ENCODE measurements at places on chromosomes 12 and 14. TPM values are rescaled to one million over a fixed set of nuclear protein-coding genes. Genes with fewer than 3 reads are reported as not detected.

DNA sequence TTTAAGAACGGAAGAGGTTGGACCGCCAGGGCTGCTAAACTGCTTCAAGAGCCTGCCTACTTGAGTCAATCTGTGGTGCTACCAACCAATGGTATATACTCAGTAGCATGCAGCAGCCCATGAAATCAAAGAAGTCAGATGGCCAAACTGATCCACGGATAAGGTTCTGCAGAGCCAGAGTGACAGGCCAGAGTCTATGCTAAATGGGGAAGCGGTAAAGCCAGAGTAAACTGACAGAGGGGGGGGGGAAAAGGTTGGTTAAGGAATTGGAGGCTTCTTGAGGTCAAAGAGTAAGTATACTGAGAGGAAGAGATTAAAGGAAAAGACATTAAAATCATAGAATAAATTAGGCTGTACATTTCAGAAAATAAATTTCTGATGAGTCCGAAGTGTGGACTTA is 15.4 kb upstream of the SLC6A13 start:
- no peaks in the 10 kb centered on the region for H3K27me3 ChIP-seq
- H3K36me3 ChIP-seq = peaks cover 6% of the 10 kb centered on the region
- no peak for DNase-seq
- peaks cover 5% of the 10 kb centered on the region for H3K4me1 ChIP-seq

PRIMA1 gene
- total RNA-seq = not detected

- H3K4me3 ChIP-seq = no peak overlapping the region
- H3K27me3 ChIP-seq = peaks cover 24% of the 10 kb centered on the region
- peaks cover 15% of the 10 kb centered on the region for H3K4me1 ChIP-seq
Observed at GRCh38 chr12:49776858-49777257, 35.5 kb downstream of the TMBIM6 start.

GRCh38 chr12:80710727-80711449 is 3.5 kb downstream of the MYF6 start:
- H3K4me1 ChIP-seq = no peaks in the 10 kb centered on the region
- no peak for DNase-seq
- H3K27me3 ChIP-seq = peaks cover 23% of the 10 kb centered on the region
- H3K4me3 ChIP-seq = no peak overlapping the region

DNA sequence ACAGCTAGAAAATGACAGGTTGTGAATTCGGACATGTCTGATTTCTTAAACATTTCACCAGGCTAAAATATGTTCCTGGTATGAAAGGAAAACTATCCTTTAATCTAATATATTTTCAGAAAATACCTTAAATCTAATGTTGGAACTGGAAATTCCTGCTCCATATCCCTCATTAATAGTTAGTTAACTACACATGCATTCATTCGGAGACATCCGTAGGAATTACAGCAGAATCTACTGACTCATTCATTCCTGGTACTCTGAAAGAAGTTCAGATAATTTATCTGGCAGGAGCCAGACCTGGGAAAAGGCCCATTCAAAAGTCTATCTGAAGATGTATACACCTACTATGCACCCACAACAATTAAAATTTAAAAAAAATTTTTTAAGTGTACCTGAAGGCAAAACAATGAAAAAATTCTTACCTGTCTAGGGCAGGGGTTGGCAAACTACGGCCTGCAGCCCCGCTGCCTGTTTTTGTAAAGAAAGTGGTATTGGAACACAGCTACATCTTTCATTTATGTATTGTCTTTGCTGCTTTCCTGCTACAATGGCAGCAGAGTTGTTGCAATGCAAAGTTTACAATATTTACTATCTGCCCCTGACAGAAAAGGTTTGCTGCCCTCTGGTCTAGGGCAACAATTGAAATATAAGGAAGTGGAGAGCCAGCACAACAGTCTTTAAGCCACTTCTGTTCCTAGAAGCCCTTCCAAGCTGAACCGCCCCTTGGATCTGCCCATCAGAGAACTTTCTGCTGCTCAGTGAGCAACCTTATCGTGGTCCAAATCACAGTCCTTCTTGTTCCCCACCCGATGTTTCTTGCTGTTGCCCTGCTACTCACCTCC is 17.9 kb upstream of the NFYB start:
- no peaks in the 10 kb centered on the region for H3K36me3 ChIP-seq
- peaks cover 6% of the 10 kb centered on the region for H3K4me1 ChIP-seq
- DNase-seq = no peak
- H3K4me3 ChIP-seq = no peak overlapping the region
- H3K27ac ChIP-seq = no peak overlapping the region
- no peaks in the 10 kb centered on the region for H3K27me3 ChIP-seq

- H3K27me3 ChIP-seq = no peaks in the 10 kb centered on the region
- no peak overlapping the region for H3K27ac ChIP-seq
- DNase-seq = no peak
- H3K4me3 ChIP-seq = no peak overlapping the region
Observed at GRCh38 chr12:42186793-42187192, 42.1 kb upstream of the GXYLT1 start.

DNA sequence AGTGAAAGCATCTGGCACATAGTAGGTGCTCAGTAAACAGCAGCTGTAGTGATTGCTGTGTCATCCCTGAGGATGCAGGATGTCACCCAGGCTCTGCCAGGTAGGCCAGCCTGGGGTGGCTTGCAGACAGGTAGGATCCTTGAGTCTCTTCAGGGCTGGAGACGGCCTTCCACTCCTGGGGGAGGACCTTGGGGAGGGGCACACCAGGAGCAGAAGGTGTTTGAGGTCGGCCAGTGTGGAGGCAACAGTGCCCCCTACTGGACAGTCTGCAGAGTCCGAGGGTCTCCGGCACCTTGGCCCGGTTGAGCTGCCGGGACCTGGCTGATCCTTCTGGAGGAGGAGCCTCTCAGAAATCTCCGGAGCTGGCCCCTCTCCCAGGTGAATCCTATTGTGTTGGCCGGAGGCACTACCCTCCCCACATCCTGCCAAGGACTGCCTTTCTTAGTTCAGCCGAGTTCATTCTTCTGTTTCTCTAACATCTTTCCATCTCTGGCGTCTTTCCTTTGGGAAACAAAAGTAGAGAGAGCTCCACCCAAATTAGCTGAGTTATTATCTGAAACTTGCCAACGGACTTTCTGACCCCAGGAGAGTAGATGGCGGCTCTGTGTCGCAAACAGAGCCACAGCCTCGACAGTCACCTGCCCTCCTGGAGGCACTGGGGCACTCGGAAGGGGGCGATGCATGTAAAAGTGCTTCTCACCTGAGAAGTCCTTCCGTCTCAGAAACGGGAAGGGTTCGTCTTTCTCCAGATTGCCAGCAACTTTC is 41.8 kb upstream of the CLMN start:
- H3K4me3 ChIP-seq = no peak overlapping the region
- peaks cover 18% of the 10 kb centered on the region for H3K27me3 ChIP-seq
- no peak overlapping the region for H3K27ac ChIP-seq
- no peaks in the 10 kb centered on the region for H3K36me3 ChIP-seq
- peak; percentile 65 for DNase-seq

LRP1-AS gene
- not detected for total RNA-seq

TCL1B gene
- total RNA-seq = not detected

ST8SIA1 gene
- total RNA-seq = 0.19 TPM

- no peak overlapping the region for H3K4me3 ChIP-seq
- H3K36me3 ChIP-seq = no peaks in the 10 kb centered on the region
- H3K27ac ChIP-seq = no peak overlapping the region
Observed at GRCh38 chr12:3233797-3234196, 156.6 kb downstream of the TSPAN9 start.

DNA sequence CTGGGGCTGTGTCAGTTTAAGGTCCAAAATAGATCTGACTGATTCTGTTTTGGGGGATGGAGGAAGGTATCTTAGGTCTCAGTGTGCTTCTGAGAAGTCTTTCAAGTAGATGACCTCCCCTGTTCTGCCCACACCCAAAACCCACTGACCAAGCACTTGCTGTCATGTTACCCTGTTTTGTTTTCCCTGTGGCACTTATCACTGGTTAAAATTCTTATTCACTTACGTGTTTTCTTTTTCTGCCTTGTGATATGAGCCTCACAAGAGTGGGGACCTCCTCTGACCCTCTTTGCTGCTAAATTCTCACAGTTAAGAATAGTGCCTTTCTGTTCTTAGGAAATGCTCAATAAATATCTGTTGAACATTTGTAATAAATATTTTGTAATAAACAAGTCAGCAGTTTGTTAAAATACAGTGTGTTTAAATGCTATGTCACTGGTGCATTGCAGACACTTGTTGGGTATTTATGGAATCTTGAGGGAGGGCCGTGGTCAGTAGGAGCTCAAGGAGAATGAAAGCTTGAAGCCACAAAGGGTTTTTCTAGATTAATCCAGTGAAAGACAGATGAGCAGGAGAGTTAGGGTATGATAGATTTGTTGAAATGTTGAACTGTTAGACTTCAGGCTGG is 20.9 kb downstream of the PLEKHA5 start:
- no peak overlapping the region for H3K4me3 ChIP-seq
- H3K36me3 ChIP-seq = no peaks in the 10 kb centered on the region
- DNase-seq = no peak
- H3K4me1 ChIP-seq = no peaks in the 10 kb centered on the region
- H3K27me3 ChIP-seq = no peaks in the 10 kb centered on the region

- peaks cover 4% of the 10 kb centered on the region for H3K27me3 ChIP-seq
- H3K36me3 ChIP-seq = no peaks in the 10 kb centered on the region
- no peak for DNase-seq
- H3K4me1 ChIP-seq = peaks cover 7% of the 10 kb centered on the region
Observed at GRCh38 chr14:90836692-90837063, 20.4 kb upstream of the TTC7B start.

FLVCR2 gene
- 21.2 TPM for total RNA-seq

GRCh38 chr14:55545779-55546178 is 34.2 kb upstream of the KTN1 start:
- DNase-seq = no peak
- H3K4me1 ChIP-seq = no peaks in the 10 kb centered on the region
- no peak overlapping the region for H3K27ac ChIP-seq
- no peak overlapping the region for H3K4me3 ChIP-seq
- peaks cover 5% of the 10 kb centered on the region for H3K27me3 ChIP-seq
- no peaks in the 10 kb centered on the region for H3K36me3 ChIP-seq

DNA sequence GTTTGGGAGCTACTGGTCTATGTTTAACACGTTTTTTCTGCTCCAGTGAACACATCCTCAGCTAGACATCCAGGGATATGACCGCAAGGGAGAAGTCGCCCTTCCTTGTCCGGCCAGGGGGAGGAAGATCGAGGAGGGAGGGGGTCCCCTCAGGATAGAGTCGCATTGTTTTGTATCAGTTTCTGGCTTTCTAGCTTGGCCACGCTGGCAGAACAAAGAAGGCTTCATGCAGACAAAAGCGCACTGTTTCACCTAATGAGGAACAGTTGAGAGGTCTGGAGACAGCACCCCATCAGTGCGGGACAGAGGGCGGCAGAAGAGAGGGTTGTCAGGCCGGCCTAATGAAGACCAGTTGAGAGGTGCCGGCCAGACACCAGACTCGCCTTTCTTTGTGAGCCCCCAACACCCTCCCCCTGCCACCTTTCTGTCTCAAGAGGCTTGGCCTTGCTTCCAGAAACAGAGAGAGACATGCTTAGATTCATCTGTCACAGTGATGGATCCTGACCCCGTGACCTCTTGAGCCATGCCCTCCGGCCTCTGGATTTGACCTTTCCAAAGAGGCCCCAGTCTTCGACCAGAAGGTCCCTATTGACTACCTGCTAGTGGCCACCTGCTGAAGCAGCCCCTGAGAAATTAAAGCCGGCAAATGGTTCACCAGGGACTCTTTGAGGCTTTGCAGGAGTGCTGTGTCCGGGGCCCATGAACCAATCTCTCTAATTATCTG is 254.7 kb upstream of the TBX3 start:
- no peak for DNase-seq
- H3K36me3 ChIP-seq = no peaks in the 10 kb centered on the region
- no peaks in the 10 kb centered on the region for H3K27me3 ChIP-seq
- no peak overlapping the region for H3K27ac ChIP-seq

- H3K36me3 ChIP-seq = no peaks in the 10 kb centered on the region
- no peak overlapping the region for H3K4me3 ChIP-seq
Observed at GRCh38 chr12:5013266-5013730, 30.4 kb upstream of the KCNA5 start.

MYF6 gene
- total RNA-seq = not detected

TMEM229B gene
- 7.1 TPM for total RNA-seq

UBE3B gene
- 38.9 TPM for total RNA-seq

CD4 gene
- 5.4 TPM for total RNA-seq

SERPINA10 gene
- not detected for total RNA-seq

SLC39A5 gene
- 1.4 TPM for total RNA-seq

A2M gene
- 0.59 TPM for total RNA-seq

GRCh38 chr14:70785556-70785955 is 23.8 kb downstream of the MAP3K9 start:
- no peaks in the 10 kb centered on the region for H3K36me3 ChIP-seq
- H3K4me3 ChIP-seq = no peak overlapping the region
- H3K4me1 ChIP-seq = peaks cover 13% of the 10 kb centered on the region
- DNase-seq = no peak
- H3K27ac ChIP-seq = no peak overlapping the region

GRCh38 chr14:44396226-44396625 is 110.9 kb downstream of the FSCB start:
- DNase-seq = no peak
- no peak overlapping the region for H3K4me3 ChIP-seq
- H3K4me1 ChIP-seq = no peaks in the 10 kb centered on the region
- H3K27ac ChIP-seq = no peak overlapping the region

DNA sequence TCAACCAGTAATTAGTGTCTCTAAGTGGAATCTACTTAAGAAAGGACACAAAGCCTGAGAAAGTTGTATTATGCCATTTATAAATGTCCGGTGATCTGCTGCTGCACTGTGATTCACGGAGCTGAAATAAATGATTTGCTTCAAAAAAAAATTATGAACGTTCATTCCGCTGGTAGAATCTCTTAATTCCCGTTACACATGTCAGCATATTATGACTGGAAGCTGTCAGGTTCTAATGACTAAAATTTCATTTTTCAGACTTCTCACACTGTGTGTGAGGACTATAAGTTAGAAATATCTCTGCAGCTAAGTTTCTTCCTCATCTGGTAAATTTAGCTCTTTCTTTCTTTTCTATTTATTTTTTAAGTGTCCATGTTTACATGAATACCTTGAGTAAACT is 647.1 kb downstream of the VRK1 start:
- no peaks in the 10 kb centered on the region for H3K27me3 ChIP-seq
- H3K27ac ChIP-seq = peak overlapping the region; percentile 11
- no peak for DNase-seq
- no peaks in the 10 kb centered on the region for H3K36me3 ChIP-seq
- peaks cover 8% of the 10 kb centered on the region for H3K4me1 ChIP-seq

DNA sequence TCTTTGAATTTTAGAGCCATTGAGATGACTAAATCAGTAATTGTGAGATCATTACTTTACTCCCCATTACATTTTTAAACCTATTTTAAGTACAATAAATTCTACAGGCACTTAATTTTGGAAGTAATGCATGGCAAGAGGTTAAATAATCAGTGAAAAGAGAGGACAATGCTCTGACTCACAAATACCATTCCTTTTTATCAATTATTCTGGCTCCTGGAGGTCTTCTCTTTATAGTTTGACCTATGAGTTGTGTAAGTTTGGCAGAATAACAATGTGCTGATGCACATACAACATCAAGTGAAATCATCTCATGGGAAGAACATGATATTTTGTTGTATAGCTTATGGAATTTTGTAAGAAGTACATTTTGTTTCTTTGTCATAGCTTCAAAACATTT is 166.7 kb downstream of the TMTC3 start:
- H3K4me1 ChIP-seq = no peaks in the 10 kb centered on the region
- no peak overlapping the region for H3K4me3 ChIP-seq
- H3K27ac ChIP-seq = no peak overlapping the region
- no peaks in the 10 kb centered on the region for H3K36me3 ChIP-seq
- no peaks in the 10 kb centered on the region for H3K27me3 ChIP-seq

- no peak overlapping the region for H3K4me3 ChIP-seq
- no peak for DNase-seq
- H3K27ac ChIP-seq = no peak overlapping the region
- no peaks in the 10 kb centered on the region for H3K36me3 ChIP-seq
Observed at GRCh38 chr14:98236314-98236713, 1035.7 kb downstream of the BCL11B start.

- H3K4me1 ChIP-seq = peaks cover 6% of the 10 kb centered on the region
- no peak overlapping the region for H3K27ac ChIP-seq
Observed at GRCh38 chr12:52061470-52062166, 8.2 kb upstream of the ATG101 start.
